ENCODE measurements at places on chromosomes 4 and X.

DNA sequence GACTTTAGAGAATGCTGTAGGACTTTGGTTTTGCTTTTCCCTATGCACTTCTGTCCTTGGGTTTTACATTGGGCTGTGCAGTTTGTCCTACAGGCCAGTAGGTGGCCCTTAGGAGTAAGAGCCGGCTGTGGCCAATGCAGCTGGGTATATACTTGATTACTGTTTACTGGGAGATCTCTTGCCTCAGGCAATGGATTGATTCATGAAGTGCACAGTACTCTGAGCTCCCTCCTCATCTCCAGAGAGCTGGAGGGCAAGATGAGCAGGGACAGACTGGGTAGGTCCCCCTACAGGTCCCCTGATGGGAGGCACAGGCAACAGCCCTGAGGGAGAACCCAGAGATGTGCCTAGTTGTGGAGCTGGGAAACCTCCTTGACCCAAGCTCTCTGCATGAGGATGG lies 103.8 kb upstream of the QRFPR start:
- DNase-seq: no peak

- no peak for DNase-seq
These were observed 64.2 kb upstream of the S100G start for GRCh38 chrX:16585486-16586376.

GRCh38 chrX:32483534-32484136 lies 727.7 kb downstream of the DMD start:
- no peak for DNase-seq

DNA sequence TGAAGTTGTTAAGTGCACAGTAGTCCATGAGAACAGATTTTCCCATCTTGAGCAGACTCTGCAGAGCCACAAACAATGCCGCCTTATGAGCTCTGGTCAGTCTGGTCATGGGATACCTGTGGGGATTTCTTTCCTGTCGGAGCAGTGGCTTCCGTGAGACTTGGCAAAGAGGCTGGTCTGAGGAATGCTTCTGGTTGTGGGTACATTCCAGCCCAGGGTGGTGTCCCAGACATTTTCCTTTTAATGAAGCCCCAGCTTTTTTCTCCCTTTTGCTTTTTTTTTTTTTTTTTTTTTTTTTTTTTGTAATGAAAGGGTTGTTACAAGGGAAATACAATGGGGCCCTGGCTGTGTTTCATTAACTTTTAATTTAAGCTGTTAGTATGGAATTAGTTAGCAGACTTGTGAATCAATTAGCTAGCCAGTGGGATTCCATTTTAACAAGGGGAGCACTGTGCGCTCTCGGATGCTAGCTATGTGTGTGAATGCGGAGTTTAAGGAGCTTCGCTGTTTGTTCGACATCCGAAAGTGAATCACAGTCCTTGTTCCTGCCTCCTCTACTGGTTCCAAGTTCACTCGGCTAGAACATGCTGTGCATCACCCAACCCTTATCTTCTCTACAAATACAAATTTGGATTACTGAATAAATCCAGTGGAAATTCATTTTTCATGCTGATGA lies 225.1 kb downstream of the CBR4 start:
- DNase-seq: no peak

DNA sequence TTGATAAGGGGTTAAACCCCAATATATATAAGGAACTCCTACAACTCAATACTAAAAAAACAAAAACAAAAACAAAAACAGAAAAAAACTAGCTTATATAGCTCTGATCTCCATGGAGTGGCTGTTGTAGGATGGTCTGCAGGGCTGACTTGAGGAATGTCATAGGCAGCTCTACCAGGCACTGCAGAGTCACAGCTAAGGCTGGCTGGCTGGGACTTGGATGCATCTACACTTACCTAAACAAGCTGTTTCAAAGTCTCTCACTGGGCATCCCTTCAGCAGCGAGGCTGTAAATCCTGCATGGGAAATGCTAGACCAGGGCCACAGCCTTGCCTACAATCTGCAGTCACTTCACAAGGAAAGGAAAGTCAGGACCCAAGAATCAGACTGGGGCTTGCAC lies 61.3 kb downstream of the HOPX start:
- no peak for DNase-seq

DNA sequence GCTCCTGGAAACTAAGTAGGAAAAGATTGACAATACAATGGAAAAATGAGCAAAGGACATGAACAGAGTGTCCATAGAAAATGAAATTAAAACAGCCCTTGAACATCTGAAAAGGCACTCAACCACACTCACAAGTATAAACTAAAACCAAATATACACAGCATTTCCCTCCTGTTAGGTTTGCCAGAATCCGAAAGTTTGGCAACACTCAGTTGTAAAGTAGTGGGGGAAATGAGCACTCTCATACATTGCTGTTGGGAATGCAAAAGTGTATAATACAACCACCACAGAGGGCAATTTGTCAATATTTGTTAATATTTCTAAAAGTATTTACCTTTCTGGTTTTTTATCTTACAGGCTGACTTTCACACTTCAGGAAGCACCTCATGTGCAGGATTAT lies 84.2 kb upstream of the TMEM164 start:
- DNase-seq: no peak

DNA sequence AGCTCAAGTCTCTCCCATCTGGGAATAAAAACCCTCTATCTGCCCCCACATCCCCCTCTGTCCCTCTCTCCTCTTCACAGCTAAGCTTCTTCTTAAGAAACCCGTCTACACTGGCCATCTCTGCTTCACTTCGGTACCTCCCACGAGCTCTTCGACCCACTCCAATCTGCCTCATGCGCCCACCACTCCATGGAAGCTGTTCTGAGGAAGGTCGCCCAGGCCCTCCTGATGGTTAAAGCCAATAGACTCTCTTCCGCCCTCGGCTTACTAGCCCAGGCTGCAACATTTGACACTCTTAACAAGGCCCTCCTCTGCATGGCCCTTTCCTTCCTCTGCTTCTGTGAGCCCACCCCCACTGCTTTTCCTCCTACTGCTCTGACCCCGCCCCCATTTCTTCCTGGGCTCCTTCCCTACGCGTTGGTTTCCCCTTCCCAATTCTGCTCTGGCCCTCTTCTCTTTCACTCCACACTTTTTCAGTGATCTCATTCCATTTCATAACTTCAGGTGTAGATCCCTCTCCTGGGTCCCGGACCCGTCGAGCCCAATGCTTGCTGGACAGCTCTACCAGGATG lies 11.8 kb downstream of the IQSEC2 start:
- no peak for DNase-seq

DNA sequence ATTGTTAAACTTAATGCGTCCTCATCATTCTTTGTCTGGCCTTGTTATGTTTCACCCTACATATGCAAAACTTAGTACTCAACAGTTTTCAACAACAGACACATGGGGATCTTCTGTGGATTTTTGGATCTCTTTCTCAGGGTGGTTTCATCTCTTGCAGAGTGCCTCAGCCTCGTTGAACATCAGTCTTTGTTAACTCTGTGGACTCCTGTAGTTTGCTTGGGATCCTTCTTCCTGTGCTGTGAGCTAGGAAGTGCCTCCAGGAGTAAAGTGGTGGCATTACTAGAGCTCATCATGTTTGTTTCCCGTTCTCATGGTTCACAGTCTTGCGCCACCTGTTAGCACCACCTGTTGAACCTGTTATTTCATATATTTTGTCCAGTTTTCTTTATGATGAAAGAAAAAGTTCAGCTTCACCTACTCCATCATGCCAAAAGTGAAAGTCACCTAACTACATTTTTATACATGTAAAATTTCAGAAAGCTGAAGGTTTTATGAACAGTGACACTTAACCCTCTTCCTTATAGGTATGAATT lies 27.5 kb upstream of the NDUFC1 start:
- DNase-seq: no peak

DNA sequence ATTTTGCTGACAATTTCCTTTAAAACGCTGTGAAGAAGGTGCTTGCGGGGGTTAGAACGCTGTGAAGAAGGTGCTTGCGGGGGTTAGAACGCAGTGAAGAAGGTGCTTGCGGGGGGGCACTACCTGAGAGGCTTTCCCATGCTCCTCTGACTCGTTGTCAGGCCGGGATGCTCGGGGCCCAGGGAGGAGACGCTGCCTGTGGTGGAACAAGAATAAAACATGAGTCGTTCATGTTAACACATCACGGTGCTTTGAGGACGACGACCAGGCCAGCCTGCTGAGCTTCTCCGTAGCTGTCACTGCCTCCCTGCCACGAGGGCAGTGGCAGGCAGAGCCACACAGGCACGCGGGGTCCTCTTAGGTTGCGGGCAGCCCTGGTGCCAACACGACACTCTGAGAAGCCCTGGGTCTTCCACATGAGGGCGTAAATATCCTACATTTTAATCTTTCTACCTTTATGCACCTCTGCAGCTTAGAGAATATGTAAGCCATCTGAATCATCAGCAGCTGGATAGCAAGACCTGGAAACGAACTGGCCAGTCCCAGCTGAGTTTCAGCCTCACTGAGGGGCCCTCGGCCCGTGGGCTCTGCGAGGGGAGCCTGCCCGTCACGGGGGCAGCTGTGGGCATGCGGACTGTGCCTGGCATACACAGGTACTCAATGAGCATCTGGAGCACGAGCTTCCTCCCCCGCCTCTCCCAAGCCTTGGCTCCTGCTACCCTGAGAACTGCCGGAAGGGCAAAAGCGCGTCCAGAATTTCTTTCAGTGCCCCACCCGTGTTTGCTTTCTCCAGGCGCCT lies 47.0 kb downstream of the FGFRL1 start:
- no peak for DNase-seq

- no peak for DNase-seq
These were observed 41.4 kb upstream of the NDST4 start for GRCh38 chr4:115154826-115155225.

- no peak for DNase-seq
These were observed 469.9 kb downstream of the PCDH10 start for GRCh38 chr4:133618963-133619362.

DNA sequence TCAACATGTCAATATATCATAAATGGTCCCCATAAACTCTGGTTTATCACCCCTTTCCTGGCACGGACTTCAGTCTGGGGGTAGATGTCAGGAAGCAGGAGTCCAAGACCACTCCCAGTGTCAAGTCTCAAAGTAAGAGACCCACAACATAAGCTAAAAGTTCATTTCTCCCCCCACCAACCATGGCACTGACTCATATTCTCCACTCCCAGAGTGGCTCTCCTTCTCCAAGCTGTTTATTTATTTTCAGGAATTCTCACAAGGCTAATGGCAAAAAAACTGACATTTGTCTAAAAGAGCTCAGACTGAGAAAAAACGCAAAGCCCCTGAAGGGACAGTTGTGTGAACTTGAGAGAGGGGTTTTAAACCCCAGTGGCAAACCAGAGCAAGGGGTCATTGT lies 217.0 kb downstream of the RAB28 start:
- no peak for DNase-seq

Data from H1 (cell line).